ENCODE measurements at places on chromosomes 3 and 15.

- no peak for DNase-seq
Measured at GRCh38 chr3:159837725-159838124, 150.9 kb upstream of the IL12A start.

GRCh38 chr15:78343276-78344060 lies 3.3 kb downstream of the CRABP1 start:
- DNase-seq, result no peak

- no peak for DNase-seq
Measured at GRCh38 chr3:182384221-182384620, 409.1 kb upstream of the ATP11B start.

- DNase-seq, result no peak
Measured at GRCh38 chr15:71473751-71474150, 336.6 kb upstream of the NR2E3 start.

GRCh38 chr3:7913283-7913682 lies 588.3 kb upstream of the LMCD1 start:
- no peak for DNase-seq

DNA sequence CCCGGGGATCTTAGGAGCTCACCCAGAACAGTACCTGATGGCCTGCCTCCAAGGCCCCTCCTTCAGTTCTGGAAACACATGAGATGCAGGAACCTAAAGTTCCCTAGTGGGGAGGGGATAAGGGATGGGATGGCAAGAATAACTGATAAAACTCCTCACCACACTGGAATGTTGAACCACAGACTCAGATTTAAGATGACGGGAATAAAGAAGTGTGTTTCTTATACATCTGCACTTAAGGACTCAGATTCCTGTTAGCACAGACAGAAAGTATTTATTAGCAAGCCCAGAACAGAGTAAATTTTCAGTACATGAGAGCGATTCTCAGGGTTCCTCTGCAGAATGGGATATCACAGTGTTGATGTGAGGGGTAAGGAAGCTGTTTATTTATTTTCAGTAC lies 245.2 kb downstream of the TLE3 start:
- DNase-seq, result no peak

DNA sequence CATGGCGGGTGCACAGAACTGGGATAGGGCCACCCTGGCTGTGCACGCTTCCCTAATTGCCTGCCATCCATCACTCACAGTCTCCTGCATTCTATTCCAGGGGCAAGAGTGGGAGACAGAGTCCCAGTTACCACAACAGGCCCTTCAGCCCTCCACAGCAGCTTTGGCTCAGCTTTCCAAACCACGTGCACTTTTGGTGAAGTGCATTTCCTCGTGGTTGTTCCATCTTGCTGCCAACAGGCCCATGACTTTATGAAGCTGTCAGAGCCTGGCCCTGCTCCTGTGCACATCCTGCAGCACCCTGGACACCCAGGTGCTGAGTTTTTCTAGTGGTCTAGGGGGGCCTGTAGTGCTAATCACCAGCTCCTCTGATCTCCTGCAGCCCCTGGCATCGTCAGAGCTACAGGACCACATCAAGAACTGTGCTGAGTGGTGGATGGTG lies 110.2 kb downstream of the ADCY5 start:
- no peak for DNase-seq

DNA sequence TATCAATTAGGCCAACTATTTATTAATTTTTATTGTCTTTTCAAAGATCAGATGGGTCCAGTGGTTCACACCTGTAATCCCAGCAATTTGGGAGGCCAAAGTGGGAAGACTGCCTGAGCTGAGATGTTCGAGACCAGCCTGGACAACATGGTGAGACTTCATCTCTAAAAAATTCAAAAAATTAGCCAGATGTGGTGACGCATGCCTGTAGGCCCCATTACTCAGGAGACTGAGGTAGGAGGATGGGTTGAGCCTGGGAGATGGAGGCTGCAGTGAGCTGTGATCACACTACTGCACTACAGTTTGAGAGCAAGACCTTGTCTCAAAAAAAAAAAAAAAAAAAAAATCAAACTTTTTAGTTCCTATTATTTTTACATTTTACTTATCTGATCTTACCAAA lies 8.2 kb downstream of the AP3S2 start:
- no peak for DNase-seq

- DNase-seq, result no peak
Measured at GRCh38 chr15:72155003-72155621, 36.9 kb downstream of the SENP8 start.

DNA sequence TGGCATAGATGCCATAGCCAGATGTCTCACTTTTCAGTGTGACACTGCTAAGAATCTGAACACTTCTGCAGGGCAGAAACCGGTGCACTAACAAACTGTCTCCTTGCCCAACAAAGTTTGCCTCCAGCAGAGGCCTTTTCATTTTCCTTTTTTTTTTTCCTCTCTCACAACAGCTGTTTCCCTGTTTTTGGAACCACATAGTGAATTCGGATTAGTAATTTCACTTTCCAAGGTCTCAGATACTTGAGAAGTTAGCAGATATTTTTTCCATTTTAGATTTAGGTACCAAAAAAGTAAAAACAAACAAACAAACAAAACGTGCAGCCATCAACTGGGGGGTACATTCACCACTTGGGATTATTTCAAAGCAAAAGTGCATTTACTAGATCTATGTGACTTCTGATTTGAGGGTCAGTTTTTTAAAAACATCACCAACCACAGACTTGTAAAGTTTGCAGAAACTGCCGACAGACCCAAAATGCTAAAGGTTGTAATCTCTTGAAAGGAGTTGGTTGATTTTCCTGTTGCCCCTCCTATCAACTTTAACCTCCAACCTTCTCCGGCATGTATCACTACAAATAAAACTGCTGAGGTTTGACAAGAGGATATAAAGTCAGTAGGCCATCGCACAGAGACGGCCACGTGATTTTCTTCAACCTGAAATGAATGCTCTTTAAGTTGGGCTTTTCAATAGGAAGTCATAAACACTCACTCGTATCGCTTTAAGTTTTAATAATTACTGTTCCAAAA lies 169.1 kb downstream of the CDIN1 start:
- no peak for DNase-seq

DNA sequence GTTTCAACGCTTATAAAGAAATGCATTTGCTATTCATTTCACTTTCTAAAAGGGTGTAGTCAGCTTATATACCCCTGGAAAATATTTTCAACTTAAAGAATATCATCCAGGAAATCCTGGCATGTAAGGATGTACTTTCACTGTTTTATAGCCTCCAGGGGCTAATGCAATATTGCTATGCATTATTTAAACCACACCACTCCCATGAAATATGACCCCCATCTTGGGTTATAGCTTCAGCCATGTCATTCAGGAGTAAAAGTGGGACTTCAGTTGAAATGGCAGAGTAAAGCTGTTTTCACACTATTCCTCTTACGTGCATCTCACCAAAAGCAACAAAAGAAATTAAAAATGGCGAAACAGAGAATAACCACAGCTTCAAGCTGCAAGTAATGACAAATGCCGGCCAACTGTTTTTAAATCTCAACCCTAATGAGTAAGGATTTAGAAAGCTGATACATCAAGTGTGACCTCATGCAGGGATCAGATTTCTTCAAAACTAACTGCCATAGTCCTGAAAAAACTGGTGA lies 84.5 kb downstream of the COL6A6 start:
- no peak for DNase-seq

GRCh38 chr15:61146931-61147230 lies 82.2 kb downstream of the RORA start:
- no peak for DNase-seq

DNA sequence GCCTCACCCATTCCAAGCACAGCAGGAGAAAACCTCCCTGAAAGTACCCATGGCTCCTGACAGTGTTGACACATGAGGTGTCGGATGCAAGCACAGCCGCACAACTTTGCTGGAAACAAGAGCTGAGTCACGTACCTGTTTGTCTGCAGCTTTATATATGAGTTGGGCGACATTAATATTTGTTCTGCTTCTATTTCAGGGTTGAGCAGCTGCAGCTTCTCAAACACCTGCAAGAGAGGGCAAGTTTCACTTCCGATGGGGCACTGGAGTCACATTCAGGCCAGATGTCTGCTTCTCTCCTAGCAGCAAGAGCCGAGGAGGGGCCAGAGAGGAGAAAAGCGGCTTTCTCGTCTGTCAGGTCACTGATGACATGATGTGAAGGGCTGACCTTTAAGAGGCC lies 88.0 kb downstream of the NUP210 start:
- DNase-seq, result no peak

- no peak for DNase-seq
Measured at GRCh38 chr15:44542596-44542995, 5.6 kb downstream of the EIF3J start.

DNA sequence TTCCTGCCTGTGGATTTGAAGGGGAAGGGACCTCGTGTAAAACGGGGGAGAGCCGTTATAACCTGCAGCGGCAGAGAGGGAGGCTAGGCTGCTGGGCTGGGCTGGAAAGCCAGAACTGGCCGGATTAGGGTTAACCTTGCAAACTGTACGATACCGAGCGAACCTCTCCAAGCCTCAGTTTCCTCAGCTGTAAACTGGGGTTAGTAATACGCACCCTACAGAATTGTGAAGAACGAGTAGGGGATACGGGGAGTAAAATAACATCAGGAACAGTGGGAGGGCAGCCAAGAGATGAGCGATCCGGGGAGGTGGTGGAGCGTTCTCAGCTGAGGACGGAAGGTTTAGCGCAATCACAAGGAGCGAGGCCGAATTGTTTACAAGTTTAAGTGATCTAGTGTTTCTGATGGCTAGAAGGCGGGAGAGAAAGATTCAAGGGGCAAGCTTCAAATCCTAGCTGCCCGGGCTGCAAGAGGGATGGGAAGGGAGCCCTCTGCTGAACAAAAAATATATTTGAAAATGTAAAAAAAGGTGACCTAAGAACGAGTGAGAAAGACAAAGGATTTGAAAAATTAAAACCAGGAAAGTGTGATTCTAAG lies 768 bp upstream of the SEMA5B start:
- peak; percentile 21 for DNase-seq

DNA sequence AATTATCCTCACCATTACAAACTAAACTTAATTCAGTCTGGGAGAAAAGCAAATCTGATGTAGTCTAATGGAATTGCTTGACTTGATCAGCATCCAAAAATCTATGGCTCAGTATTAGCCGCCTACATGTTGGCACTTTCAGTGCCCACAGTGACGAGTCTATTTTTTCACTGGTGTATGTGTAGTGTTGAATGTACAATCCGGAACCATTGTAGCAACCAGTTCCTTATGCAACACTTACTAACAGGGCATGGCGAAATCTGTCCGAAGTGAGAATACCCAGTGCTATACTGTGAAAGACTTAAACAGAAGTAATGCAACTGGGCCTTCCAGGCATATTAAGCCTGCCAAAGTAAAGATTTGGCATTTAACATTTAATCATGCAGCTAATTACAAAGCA lies 18.6 kb downstream of the LRRN1 start:
- DNase-seq, result no peak

GRCh38 chr3:152258448-152259393 lies 10.0 kb upstream of the MBNL1 start:
- DNase-seq, result no peak

DNA sequence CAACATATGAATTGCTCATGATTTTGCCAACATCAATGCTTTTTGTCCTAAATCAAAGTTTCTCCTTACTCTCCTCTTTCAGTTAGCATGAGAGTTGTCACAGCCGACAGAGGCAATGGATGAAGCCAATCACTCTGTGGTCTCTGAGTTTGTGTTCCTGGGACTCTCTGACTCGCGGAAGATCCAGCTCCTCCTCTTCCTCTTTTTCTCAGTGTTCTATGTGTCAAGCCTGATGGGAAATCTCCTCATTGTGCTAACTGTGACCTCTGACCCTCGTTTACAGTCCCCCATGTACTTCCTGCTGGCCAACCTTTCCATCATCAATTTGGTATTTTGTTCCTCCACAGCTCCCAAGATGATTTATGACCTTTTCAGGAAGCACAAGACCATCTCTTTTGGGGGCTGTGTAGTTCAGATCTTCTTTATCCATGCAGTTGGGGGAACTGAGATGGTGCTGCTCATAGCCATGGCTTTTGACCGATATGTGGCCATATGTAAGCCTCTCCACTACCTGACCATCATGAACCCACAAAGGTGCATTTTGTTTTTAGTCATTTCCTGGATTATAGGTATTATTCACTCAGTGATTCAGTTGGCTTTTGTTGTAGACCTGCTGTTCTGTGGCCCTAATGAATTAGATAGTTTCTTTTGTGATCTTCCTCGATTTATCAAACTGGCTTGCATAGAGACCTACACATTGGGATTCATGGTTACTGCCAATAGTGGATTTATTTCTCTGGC lies 2.5 kb downstream of the OR4F6 start:
- DNase-seq, result no peak

DNA sequence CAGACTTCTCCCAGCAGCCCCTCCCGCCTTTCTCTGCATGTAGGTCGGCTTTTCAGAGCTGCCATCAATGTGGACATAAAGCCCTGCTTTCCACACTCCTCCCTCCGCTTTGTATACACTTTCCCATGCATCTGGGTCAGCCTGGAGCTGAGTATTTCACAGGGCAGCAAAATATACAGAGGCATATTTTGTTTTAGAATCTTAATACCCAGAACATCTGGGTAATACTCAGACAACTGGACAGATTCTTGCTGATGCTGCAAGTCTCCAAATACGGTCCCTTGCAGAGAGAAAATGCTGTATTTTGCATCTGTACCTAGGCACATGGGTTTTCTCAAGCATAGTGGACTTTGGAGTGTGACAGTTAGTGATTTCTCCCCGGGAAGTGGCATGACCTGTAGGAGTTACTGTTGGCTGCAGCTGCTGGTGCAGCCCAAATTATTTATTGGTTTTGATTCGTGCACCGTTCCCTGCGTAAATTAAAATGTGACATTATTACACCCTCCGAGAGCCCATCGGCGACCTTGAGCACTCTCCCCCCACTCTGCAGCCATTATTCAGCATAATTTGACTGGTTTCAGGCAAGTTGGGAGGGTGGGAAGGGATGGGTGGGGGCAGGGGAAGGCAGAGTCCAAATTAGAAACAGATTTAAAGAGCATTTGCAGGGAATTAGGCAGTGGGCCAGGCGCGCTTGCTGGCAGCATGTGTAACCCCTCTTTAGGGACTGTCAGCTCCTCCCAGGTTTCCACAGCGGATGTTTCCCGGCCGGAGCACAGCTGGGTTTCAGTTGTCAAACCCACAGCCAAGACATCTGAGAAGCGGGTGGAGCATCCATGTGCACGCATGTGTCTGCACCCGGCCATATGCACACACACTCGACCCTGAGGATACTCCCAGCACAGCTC lies 100.8 kb downstream of the CPN2 start:
- DNase-seq, result no peak
